ENCODE measurements at places on chromosomes 12 and 14.
A peak's percentile ranks its signal among the peaks of the same experiment; 100 is the strongest.

GRCh38 chr12:42862055-42862454 lies 272.5 kb upstream of the PRICKLE1 start:
- H3K4me1 ChIP-seq: no peaks in the 10 kb centered on the region
- H3K27ac ChIP-seq: no peak overlapping the region
- H3K27me3 ChIP-seq: no peaks in the 10 kb centered on the region
- no peaks in the 10 kb centered on the region for H3K36me3 ChIP-seq
- no peak for DNase-seq
- no peak overlapping the region for H3K4me3 ChIP-seq

DNA sequence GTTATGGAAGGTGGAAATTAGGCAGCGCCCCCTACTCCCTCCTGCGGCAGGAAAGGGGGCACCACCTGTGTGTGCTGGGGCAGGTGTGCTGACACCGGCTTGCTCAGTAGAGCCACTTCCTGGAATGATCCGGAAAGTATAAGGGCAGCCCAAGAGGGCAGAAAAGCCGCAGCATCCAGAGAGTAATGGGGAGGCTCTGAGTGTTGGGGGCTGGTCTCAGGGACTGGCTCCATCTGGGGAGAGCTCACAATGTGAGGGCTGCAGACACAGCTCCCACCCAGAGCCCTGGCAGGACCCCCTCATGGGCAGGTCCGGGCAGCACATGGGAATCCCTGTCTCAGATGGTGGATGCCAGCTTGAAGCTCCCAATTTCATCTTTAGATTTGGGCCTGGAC lies 187.6 kb upstream of the C14orf180 start:
- no peak overlapping the region for H3K4me3 ChIP-seq
- H3K27me3 ChIP-seq: no peaks in the 10 kb centered on the region
- H3K4me1 ChIP-seq: peaks cover 46% of the 10 kb centered on the region
- DNase-seq: no peak

- no peaks in the 10 kb centered on the region for H3K36me3 ChIP-seq
- H3K27me3 ChIP-seq: no peaks in the 10 kb centered on the region
- no peak overlapping the region for H3K4me3 ChIP-seq
- H3K27ac ChIP-seq: no peak overlapping the region
Observed at GRCh38 chr12:111578276-111578970, 20.7 kb downstream of the ATXN2 start.

- DNase-seq: no peak
- H3K4me3 ChIP-seq: no peak within 1 kb of the TSS
- no peaks in the 10 kb centered on the region for H3K27me3 ChIP-seq
- H3K27ac ChIP-seq: no peak within 1 kb of the TSS
- H3K4me1 ChIP-seq: no peaks in the 10 kb centered on the region
Observed at GRCh38 chr12:80443974-80444666, at the start of gene PTPRQ. PTPRQ (plus strand) TSS chr12:80444235; CDS start chr12:80444346, 111 bp downstream.

DNA sequence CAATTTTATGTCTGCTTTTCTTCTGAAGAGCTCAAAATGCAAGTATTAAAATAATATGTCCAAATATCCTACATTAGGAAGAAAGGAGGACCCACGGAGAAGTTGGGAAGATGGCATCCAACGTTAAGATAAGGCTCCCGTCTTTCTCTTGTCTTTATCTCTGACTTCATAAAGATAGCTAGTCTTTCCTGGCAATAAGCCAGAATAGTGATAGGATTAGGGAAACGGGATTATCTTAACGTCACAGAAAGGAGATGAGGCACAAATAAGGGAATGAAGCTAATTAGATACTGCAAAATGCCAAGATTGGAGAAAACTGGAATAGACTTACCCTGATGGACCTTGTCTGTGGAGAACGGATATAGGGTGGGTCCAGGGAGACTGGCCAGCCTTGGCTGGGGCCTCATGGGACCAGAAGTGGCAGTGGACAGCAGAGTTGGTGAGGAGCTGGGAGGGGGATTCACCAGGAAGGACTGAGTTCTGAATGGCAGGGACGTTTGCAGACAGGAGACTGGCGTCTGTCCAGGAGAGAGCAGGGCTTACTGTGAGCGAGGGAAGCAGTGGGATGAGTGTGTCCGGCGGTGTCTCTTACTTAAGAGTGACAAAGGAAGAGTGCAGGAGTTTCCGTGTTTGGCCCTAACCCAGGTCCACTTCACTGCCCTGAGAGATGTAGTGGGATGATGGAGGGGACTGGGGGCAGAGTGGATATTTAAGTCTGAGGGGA lies 119.9 kb downstream of the CACNA1C start:
- no peak overlapping the region for H3K27ac ChIP-seq
- H3K27me3 ChIP-seq: no peaks in the 10 kb centered on the region
- H3K4me3 ChIP-seq: no peak overlapping the region
- no peaks in the 10 kb centered on the region for H3K36me3 ChIP-seq
- DNase-seq: no peak

DNA sequence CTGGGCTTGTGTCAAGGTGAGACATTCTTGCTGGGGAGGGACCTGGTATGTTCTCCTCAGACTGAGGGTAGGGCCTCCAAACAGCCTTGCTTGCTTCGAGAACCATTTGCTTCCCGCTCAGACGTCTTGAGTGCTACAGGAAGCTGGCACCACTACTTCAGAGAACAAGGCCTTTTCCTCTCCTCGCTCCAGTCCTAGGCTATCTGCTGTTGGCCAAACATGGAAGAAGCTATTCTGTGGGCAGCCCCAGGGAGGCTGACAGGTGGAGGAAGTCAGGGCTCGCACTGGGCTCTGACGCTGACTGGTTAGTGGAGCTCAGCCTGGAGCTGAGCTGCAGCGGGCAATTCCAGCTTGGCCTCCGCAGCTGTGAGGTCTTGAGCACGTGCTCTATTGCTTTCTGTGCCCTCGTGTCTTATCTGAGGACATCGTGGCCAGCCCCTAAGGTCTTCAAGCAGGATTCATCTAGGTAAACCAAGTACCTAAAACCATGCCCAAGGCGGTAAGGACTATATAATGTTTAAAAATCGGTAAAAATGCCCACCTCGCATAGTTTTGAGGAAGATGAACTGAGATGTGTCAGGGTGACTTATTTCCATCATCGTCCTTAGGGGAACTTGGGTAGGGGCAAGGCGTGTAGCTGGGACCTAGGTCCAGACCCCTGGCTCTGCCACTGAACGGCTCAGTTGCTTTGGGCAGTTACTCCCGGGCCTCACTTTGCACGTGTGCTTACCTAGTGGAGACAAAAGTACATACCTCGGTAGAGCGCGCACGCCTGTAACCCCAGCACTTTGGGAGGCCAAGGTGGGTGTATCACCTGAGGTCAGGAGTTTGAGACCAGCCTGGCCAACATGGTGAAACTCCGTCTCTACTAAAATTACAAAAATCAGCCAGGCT lies 4.3 kb downstream of the GAPDH start:
- H3K4me3 ChIP-seq: no peak overlapping the region
- no peaks in the 10 kb centered on the region for H3K36me3 ChIP-seq
- H3K27ac ChIP-seq: peak overlapping the region; percentile 91
- no peaks in the 10 kb centered on the region for H3K27me3 ChIP-seq

- peak overlapping the region; percentile 44 for H3K27ac ChIP-seq
- H3K27me3 ChIP-seq: no peaks in the 10 kb centered on the region
- peaks cover 31% of the 10 kb centered on the region for H3K4me1 ChIP-seq
- H3K36me3 ChIP-seq: no peaks in the 10 kb centered on the region
- no peak for DNase-seq
Observed at GRCh38 chr12:95625012-95625411, 73.7 kb upstream of the USP44 start.

- no peaks in the 10 kb centered on the region for H3K27me3 ChIP-seq
- no peak for DNase-seq
- no peaks in the 10 kb centered on the region for H3K36me3 ChIP-seq
- H3K4me1 ChIP-seq: no peaks in the 10 kb centered on the region
Observed at GRCh38 chr12:69633061-69633460, 22.4 kb upstream of the LRRC10 start.

DNA sequence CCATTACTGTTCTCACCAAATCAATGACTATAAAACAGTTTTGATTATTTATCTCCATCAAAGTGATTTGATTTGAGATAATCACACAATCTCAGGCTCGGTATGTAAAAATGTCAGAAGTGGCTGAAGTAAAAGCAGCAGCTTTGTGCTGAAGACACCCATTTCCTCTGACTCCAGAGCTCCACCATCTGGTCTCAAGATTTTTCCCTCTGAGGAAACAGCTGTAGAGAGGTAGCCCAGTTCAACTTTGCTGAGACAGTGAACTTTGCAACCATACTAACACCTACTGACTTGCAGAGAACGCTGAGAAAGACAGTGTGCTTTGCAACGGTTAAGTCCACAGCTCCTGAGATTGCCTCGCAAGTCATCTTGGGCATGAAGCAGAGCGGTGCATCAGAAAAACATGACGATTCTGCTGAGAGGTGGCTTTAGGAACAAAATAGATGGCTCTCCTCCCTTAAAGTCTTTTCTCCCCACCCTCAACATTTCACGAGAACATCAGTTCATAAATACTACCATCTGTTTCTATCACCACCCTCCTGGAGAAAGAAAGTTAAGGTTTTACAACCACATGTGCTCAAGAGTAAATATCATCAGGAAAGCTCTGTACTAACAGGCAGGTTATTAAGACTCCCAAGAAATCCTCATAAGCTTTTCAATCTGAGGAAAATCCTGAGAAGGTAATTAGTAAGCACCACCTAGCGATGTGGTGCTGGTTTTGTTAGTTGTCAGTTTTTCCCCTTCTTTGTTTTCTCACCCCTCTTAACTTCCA lies 34.8 kb downstream of the HIGD1C start:
- H3K27ac ChIP-seq: peak overlapping the region; percentile 9
- H3K27me3 ChIP-seq: no peaks in the 10 kb centered on the region
- peaks cover 14% of the 10 kb centered on the region for H3K4me1 ChIP-seq
- peaks cover 34% of the 10 kb centered on the region for H3K36me3 ChIP-seq
- H3K4me3 ChIP-seq: no peak overlapping the region
- peak; percentile 61 for DNase-seq

DNA sequence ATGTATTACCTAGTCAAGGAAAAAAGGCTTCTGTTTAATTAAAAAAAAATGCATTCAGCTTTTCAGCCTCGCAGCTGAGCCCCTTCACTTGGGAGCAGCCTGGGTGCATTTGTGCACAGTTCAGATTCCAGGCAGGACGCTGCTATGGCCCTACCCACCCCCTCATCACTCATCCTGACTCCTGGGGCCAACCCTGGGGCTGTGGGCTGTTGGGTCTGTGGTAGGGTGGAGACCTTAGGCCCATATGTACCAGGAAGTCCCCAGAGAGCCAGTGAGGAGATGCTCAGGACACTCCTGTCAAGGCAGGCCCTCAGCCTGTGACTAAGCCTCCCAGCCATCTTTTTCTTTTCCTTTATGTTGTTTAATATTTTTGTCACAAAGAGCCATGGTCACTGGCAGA lies 9.3 kb upstream of the CDCA4 start:
- no peaks in the 10 kb centered on the region for H3K36me3 ChIP-seq
- no peaks in the 10 kb centered on the region for H3K4me1 ChIP-seq
- DNase-seq: no peak
- H3K27ac ChIP-seq: no peak overlapping the region

DNA sequence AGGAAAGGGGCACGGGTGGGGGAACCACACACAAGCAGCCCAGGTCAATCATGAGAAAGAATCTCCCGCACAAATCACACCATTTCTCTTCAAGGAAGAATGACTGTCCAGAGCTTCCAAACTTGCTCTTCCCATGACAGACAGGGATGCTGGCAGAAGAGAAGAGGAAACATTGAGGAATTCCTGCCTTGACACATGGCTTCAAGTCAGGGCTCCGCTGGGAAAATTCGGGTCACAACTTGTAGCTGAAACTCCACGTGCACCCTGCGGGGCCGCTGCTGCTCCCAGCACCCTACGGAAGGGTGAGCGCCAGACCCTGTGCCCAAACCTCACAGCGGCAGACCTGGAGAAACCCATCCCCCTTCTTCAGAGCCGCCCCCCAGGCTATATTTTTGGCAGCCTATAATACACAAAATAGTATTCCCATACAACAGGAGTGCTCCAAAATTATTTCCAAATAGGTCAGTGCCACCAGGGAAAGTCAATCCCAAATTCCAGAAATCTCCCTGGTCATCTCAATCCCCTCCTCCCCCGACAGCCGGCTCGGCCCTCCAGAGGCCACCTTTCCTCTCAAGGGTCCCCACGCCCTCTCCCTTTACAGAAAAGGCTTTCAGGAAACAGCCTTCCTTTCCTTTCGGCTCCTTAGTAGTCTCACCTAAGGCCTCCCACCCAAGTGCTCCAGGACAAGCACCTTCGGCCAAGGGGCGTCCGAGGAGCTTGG lies 1.3 kb downstream of the TMEM132D start:
- H3K27me3 ChIP-seq: peaks cover 34% of the 10 kb centered on the region
- H3K4me3 ChIP-seq: no peak overlapping the region
- no peaks in the 10 kb centered on the region for H3K4me1 ChIP-seq
- H3K36me3 ChIP-seq: no peaks in the 10 kb centered on the region
- no peak overlapping the region for H3K27ac ChIP-seq

GRCh38 chr14:34211732-34212131 lies 250.3 kb downstream of the SPTSSA start:
- H3K27ac ChIP-seq: no peak overlapping the region
- no peak overlapping the region for H3K4me3 ChIP-seq
- no peaks in the 10 kb centered on the region for H3K4me1 ChIP-seq
- no peak for DNase-seq

DNA sequence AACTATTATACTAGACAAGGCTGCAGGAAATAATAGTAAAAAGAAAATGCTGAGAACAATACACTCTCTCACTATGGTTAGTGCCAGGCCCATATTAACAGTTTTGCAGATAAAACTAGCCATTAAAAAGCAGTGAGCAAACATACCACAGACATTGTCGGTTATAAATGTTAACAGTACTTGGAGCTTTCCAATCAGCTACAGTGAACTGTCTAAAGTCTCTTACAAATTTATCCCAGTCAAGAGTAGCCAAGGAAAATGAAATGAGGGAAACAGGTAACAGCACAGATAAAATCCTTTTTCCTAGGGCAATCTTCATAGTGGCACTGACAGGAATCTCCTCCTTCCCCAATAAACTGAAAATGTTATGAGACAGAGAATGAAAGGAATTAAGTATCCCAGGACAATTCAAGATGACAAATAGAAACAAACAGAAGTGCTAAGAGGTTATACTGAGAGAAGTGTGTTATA lies 30.8 kb downstream of the PAWR start:
- H3K4me1 ChIP-seq: no peaks in the 10 kb centered on the region
- no peaks in the 10 kb centered on the region for H3K27me3 ChIP-seq
- H3K36me3 ChIP-seq: no peaks in the 10 kb centered on the region
- H3K27ac ChIP-seq: no peak overlapping the region

DNA sequence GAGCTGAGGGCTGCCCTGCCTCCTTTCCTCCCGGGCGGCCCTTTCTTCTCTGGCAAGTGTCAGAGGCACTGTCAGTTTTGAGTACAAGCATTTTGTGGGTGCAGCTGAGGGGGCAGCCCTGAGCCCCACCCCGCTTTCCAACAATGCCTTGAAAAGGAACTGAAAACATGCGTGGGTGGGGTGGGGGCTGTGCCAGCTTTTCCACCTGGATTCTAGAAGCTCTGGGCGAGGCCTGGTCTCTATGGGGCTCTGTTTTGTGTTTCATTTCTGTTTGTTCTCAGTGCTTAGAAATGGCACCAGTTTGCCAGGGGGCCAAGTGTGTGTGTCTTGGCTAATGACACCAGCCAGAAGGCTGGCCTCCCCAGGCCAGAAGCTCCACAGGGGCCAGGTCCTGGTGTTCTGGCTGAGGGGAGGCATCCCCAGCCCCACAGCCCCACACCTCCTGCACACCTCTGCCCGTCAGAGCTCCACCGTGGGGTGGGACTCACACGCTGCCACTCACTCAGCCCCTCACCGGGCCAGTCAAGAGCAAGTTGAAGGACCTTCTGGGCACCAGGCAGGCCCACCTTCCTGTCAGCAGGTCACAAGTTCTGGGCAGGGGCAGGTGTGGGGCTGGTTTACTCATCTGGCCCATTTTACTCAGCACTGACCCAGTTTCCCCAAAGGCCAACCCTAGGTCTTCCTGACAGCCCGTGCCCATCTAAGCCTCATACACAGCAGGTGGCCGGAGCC lies 155.1 kb downstream of the CALM1 start:
- no peak overlapping the region for H3K27ac ChIP-seq
- no peaks in the 10 kb centered on the region for H3K36me3 ChIP-seq
- no peak for DNase-seq
- H3K4me1 ChIP-seq: peaks cover 26% of the 10 kb centered on the region
- H3K4me3 ChIP-seq: no peak overlapping the region
